Activated CD4-positive, alpha-beta T cell treated with anti-CD3 and anti-CD28 coated beads, Interleukin-2, amount 10 ng/mL, durations not matched to agents 24 days and 14 days (primary cell): ENCODE measurements at places on chromosomes 5 and 9. TPM values are rescaled to one million over a fixed set of nuclear protein-coding genes. Genes with fewer than 3 reads are reported as not detected.

DNA sequence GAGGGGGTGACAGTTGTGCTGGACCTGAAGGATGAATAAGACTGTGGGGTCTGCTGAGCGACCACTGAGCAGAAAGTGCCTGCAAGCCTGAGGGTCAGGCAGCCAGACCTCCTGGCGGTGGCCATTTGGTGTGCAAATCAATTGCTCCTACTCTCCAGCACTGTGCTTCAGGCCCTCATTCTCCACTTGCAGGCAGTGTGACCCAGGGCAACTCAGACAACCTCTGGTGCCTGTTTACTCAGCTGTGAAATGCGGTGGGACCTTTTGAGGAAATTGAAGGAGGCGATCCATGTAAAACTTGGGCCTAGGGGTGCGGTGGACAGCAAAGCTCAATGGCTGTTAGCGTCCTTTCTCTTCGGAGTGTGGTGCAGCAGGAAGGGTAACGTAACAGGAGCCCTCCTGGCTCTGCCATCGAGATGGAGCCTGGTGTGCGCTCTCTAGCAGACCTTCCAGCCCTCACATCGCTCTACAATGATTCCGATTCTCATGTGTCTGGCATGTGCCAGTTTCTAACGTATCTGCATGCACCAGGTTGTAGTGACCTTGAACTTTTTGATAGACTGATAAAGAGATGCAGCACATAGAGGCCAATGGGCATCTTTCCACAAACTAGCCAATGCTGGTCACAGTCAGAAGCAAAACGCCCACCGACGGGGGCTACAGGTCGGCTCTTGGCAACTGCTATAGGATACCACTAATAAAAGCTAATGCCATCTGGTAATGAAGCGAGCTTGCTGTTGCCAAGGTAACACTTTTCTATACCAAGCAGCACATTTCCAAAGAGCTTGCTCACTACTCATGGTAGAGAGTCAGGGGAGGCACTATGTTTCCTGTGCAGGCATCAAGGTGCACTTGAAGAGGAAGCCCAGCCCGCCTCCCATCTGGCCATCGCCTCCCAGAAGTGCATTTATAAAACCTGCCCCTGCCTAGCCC lies 159.7 kb upstream of the RAPGEF1 start:
- no peak for DNase-seq

The CCNO gene
- total RNA-seq = 0.26 TPM in 1 of 2 replicates, not detected in the other

The SYNPO gene
- total RNA-seq = not detected in 2 replicates

- DNase-seq = no peak
Observed at GRCh38 chr5:136028782-136029742, at the start of gene TGFBI. Gene TGFBI (plus strand): TSS chr5:136028988. CDS start chr5:136029056, 68 bp downstream.

GRCh38 chr9:118558026-118558425 lies 811.2 kb downstream of the BRINP1 start:
- no peak for DNase-seq

The FOXD4L3 gene
- not detected in 2 replicates for total RNA-seq

The SYK gene
- 0.05 and 0.16 TPM in 2 replicates for total RNA-seq

The NRG2 gene
- 0.07 TPM in 2 replicates for total RNA-seq

- DNase-seq = no peak
Observed at GRCh38 chr9:126531035-126531571, 82.6 kb upstream of the LMX1B start.

GRCh38 chr5:87898574-87898973 lies 370.1 kb downstream of the TMEM161B start:
- DNase-seq = no peak

The DUSP1 gene
- 10.2 and 10.6 TPM in 2 replicates for total RNA-seq

DNA sequence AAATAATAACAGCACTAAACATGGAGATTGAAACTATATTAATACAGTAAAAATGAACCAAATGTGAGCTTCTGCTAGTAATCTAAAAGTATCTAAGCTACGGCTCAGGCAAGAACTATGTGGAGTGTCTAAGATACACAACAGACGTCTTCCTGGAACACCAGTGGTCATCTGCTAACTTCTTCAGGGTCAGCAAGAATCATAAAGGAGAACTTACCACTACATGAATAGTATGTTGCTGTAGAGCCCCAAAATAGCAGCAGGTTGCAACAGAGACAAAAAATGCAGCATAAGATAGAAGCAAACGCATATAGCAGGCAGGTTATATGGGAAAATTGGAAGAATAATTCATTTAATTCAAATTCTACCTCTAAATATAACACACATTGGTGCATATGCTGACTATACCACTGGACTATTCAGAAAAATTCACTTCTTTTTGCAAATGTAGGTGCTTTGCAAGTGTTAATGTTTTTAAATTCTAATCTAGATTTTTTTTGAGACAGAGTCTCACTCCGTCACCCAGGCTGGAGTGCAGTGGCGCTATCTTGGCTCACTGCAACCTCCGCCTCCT lies 27.1 kb downstream of the DCTN4 start:
- DNase-seq = no peak

GRCh38 chr5:167217097-167217743 lies 1074.2 kb upstream of the WWC1 start:
- DNase-seq = no peak

DNA sequence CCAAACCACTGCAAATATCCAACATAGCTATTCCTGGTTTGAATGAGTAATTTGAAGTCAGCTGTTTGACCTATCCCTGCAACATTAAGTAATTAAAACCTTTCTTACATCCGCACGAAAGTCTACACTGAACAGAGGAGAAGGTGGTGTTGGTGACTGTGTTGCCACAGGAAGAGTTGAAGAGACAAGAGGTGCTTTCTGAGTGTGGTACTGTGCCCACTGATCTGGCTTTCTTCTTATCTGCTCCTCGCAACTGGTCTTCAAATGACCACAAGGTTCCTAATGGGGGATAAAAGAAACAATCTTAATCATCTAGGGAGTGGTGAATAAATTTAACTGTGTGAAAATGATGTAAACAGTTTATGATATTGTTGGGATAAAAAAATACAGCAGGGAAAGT lies 29.4 kb upstream of the PDCL start:
- DNase-seq = no peak

GRCh38 chr9:126453156-126453963 lies 126.7 kb downstream of the MVB12B start:
- no peak for DNase-seq

The TAF11L10 gene
- total RNA-seq = not detected in 2 replicates

- no peak for DNase-seq
Observed at GRCh38 chr5:155827949-155828348, 499.0 kb upstream of the SGCD start.

DNA sequence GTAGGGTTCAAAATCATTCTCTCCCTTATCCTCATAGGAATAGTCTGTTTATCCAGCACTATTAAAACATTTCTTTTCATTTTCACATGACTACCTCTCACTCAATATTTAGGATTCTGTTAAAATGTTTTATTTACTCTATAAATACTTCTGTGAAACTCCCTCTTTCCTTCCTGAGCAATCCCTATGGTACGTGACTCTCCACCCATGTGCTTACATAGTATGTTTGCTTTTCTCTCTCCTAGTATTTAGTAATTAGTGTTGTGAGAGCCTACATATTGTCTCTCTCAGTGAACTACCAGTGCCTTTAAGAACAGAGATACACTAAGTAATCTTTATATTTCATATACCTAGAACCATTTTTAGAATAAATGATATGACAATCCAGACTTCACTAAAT lies 46.0 kb downstream of the PTPRD start:
- DNase-seq = no peak

DNA sequence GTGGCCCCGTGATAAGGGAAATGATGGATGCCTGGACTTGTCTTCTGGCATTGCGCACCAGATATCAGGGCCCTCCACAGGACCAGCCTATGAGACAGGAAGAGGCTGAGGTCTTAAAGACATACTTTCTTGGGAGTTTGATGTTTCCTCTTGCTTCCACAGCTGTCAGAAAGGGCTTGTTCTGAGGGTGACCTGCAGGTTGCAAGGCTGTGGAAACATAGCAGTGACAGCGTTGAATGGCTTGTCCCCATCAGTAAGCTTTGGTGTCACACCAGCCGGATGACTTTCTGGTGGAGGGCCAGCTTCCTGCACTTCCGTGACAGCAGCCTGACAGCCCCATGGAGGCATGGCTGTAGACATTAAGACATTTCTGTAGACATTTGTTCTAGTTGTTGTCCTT lies 143.2 kb downstream of the C9orf152 start:
- no peak for DNase-seq

DNA sequence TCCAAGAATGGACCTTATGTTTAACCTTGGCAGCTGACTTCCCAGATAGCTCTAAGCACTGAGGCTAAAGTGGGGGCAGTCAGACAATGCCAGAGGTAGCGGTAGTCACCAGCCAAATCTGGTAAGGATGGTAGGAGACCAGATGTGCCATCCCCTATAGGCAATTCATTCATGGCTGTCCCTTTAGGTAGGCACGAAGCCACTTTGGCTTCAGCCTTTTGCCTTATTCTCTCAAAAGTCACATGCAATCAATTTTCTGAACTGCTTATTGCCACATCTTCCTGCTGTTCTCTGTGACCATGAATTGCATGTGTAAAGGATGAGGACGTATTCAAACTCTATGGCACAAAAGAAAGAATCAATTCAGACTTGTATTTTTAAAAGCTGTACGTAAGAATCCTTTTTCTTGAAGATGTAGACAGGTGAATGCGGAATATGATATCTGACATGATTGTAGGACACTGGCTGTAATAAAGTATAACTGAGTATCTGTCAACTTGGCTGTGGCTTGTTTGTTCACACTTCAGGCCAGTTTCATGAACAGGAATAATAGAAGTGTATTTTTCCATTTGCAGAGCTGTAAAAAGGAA lies 611.7 kb downstream of the NR2F1-AS1 start:
- DNase-seq = no peak

GRCh38 chr5:112960863-112961504 lies 15.6 kb upstream of the DCP2 start:
- DNase-seq = no peak

The ALDH1A1 gene
- not detected in 2 replicates for total RNA-seq

The FOXD4L4 gene
- not detected in 2 replicates for total RNA-seq

The PPP2R2B gene
- total RNA-seq = 0.12 TPM in 1 of 2 replicates, not detected in the other

DNA sequence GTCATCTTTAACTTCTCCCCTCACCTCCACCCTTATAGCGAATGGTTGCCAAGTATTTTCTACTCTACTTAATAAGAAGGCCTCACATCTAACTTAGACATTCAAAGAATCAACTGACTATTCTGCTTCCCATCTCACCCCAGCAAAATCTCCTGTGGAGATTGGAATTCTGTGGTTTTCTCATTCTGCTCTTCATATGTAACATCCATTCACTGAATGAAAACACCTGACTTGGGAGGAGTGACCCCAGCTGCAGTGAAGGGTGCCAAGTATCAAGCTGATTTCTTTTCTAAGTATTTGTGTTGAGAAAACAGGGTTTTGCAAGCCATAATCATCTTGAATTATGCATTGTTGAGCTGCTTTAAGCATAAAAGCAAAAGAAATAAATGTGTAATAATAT lies 42.5 kb upstream of the TAF1L start:
- DNase-seq = no peak

GRCh38 chr5:146699138-146699537 lies 179.4 kb downstream of the PPP2R2B start:
- no peak for DNase-seq

DNA sequence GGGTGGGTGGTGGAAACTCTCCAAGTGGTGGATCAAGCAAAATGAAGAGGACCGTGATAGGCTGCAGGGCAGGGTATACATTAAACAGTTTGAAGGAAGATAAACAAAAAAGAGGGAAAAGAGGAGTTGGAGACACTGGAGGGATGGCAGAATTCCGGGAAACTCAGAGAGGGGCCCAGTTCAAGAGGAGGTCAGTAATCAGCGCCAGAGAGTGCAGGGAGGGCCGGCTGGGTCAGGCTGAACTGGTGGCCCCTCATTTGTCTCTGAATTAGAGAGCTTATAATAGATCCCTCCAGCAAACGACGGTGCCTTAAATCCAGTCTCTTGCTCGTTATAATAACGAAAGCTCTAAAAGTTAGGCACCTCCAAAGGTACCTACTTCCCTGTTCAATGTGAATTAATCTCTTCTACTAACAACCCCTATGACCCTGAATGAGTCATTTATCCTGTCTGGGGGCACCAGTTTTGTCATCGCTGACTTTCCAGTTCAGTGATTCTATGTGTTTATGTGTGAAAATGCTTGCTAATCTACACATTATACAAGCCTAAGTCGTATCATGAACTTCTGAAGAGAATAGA lies 2.4 kb upstream of the ZSWIM6 start:
- DNase-seq = no peak

DNA sequence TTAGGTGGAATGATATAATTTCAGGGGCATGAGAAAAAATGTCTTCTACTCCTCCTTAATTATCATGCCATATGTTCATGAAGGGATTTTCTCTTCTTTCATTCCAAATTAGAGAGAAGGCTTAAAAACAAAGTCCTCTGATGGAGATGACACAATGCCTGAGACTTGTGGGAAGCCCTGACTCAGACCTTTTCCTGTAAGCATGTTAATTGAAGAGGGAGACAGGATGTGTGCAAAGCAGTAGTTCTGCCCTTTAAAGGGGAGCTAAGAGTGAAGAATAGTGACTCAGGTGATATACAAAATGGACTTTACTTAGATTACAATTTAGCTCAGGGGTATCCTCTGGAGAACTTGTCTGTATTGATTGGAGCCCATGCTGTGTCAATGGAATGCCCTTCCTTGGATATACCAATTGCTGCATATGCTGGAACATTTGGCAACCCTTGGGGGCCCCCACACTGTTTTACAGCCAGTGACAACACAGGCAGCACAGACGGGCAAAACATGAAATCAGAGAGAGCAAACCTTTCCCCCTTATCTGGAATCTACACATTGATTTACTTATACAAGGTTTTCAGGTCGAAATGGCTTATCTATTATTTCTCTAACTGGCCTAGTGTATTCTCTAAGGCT lies 81.3 kb downstream of the IZUMO3 start:
- DNase-seq = no peak

DNA sequence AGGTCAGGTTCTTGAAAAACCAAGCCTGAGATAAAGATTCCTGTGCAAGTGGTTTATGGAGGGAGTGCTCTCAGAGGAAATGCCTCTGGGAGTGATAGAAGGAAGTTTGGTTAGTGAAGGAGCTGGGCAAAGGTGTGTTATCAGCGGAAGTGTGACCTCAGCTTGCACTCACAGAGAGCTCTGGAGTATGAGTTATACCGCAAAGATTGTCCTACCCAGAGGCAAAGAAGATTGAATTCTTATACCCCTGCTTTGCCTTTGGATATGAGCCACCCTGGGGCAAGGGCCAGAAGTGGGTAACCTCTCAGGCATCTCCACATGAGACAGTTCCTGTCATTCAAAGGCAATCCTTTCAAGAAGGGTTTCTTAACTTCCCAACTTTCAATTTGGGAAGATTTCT lies 145.6 kb downstream of the MUSK start:
- no peak for DNase-seq
